ENCODE measurements at places on chromosomes 4 and X.

DNA sequence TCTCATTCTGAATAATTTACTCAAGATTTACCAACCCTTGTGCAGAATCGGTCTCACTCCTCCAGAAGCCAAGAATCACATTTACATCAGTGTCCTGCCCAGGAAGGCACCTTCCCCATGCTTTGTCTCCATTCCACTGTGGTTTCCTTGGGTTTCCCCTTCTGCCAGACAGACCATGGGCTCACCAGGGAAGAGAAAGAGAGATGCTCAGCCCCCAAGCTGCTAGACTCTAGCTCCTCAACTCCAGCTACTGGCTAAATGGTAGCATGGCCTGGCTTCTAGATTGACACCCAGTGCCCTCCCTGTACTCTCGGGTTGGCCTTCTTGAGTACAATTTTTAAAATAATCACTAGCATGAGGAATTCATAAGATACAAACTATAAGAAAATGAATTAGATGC, 12.9 kb downstream of the TLR10 start:
- no peak for DNase-seq

DNA sequence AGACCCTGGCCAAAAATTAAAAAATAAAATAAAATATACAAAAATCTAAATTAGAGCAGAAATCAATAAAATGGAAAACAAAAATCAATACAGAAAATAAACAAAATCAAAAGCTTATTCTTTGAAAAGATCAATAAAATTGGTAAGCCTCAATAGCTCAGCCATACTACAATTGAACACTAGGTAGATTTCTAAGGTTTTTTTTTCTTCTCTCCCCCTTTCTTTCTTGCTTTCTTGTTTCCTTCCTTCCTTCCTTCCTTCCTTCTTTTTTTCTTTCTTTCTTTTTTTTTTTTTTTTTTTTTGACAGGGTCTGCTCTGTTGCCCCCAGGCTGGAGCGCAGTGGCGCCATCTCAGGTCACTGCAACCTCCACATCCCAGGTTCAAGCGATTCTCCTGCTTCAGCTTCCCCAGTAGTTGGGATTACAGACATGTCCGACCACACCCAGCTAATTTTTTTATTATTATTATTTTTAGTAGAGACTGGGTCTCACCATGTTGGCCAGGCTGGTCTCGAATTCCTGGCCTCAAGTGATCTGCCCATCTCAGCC, 23.4 kb upstream of the PPP3CA start:
- no peak for DNase-seq

GRCh38 chrX:154738011-154738738, 12.7 kb downstream of the GAB3 start:
- DNase-seq, result no peak

- DNase-seq, result no peak
These were observed 8.9 kb upstream of the GJB1 start for GRCh38 chrX:71214152-71214551.

DNA sequence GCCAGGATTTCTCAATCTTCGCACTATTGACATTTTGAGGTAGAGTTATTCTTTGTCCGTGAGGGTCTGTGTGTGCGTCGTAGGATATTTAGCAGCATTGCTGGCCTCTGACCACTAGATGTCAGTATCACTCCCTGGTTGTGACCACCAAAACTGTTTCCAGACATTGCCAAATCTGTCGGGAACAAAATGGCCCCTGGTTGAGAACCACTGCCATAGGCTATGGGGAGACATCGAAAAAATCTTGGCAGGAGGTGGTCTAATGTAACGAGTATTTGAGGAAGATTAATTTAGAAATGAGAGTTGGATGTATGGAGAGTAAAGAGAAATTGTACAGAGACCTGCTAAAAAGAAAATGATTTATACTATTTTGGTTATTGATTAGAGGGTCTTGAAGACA, 108.4 kb downstream of the DOCK11 start:
- DNase-seq, result peak; percentile 8

GRCh38 chr4:163638909-163639308, 144.4 kb downstream of the TMA16 start:
- DNase-seq, result no peak

GRCh38 chr4:65623506-65623905, 46.8 kb downstream of the EPHA5 start:
- no peak for DNase-seq

GRCh38 chrX:68440940-68441339, 7.6 kb upstream of the OPHN1 start:
- DNase-seq, result no peak

- DNase-seq, result no peak
These were observed 4.0 kb downstream of the WFS1 start for GRCh38 chr4:6273661-6273990.

- no peak for DNase-seq
These were observed 29.0 kb downstream of the HAND2 start for GRCh38 chr4:173500841-173501591.

DNA sequence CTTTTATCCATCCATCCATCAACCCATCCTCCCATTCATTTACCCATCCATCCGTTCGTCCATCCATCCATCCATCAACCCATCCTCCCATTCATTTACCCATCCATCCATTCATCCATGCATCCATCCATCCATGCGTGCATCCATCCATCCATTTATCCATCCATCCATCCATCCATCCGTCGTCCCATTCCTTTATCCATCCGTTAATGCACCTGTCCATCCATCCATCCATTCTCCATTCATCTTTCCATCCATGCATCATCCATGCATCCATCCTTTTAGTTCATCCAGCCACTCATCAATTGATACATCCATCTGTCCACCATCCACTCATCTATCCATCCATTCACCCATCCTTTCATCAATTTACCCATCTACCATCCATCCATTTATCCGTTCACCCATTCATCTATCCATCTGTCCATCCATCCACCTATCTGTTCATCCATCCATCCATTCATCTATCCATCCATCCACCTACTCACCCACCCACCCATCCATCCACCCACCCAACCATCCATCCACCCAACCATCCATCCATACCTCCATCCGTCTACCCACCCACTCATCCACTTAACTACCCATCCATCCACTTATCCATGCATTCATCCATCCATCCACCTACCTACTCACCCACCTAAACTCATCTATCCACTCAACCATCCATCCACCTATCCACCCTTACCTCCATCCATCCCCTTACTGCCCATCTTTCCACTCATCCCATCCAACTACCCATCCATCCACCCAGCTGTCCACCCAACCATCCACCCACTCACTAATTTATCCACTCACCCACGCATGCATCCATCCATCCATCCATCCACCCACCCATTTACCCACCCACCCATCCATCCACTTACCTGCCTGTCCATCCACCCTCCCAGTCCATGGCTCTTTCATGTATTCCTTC, 9.6 kb downstream of the CD99 start:
- DNase-seq, result no peak

DNA sequence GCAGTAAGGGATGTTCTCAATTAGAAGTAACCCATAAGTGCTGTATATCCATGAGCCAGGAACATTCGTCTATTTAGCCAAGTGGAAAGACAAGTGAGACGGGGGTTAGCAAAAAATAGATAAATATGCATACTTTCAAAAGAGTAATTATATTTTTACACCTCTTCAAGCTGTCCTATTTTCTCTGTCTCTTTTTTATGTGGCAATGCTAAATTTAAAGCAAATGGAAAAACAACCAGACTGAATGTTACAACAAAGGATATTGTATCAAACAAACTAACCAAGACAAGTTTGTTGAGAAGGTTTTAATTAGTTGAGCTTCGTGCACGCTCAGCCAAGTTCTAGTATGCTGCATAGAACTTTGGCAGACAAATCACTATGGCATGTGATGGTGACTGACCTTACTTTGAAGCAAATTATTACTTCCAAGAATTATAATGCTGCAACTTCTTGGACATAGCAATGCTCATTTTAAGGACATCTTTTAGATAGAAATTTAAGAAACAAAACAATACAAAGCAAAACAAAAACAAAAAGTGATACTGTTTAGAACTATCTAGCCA, 61.4 kb upstream of the TMEM150C start:
- DNase-seq, result no peak

DNA sequence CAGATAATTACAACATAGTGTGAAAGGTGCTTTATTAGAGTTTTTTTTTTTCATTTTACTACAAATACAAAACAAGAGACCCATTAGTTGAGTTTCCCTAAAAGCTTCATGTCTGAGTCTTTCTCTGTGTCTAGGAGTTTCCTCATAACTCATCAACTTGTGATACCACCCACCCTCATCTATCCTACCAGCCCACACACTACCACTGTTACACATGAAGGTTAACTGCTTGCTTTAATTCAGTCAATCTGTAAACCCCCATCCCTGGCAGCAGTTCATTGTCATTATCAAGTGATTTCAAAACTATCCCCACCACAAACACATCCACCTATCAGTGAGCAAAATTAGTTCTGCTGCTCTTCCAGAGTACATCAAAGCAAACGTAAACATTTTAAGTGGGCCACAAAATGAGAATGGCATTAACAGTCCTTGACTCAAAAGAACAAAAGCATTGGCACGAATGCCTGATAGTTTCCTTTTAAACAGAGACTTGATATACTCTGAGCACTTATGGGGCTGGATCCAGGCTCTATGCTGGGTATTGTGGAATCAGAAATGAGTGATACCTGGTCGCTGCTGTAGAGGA, 331.6 kb upstream of the FAM241A start:
- no peak for DNase-seq

GRCh38 chr4:102518703-102519131, 17.6 kb downstream of the NFKB1 start:
- DNase-seq, result no peak

- no peak for DNase-seq
These were observed 64.3 kb upstream of the EMCN start for GRCh38 chr4:100582146-100582545.

DNA sequence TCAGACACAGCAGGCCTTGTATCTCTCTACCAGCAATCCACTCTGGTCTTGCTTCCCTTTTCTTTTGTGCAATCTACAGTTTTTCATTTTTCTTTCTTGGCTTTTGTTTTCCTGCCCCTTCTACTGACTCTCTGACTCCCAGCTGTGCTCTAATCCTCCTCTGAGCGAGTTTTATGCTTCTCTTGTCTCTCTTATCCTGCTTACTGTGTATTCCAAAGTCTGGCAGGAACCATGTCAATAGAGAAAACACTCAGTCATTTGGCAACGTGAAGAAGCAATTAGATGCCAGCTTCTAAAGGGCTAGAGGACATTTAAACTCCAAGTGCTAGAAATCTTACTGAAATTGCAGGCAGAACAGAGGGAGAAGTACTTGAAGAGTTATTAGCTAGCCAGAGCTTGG, 984.6 kb upstream of the TENM3 start:
- DNase-seq, result no peak

DNA sequence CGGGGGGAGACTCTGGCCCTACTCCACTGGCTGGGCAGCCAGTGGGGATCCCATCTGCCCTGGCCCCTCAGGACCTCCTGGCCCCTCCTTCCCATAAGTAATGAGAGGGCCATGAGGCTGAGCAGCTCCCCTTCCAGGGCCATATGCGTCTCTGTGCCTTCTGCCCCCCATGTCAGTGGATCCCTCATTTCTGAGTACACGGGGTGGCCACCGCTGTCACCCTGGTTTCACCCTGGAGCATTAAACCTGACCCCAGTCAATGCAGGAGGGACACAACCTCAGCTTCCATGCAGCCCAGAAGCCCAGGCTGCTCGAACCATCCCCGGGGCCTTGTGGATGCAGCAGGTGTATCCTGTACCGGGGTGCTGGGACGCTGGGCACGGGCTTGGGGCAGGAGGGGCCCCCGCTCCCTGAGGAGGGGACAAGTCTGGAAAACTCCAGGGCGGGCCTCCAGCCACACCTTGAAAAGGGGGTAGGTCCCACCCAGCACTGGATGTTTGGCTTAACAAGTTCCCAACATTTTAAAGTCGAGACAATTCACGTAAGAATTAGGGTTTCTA, 24.2 kb downstream of the ATP5ME start:
- no peak for DNase-seq

GRCh38 chr4:168631241-168632162, 134.7 kb downstream of the PALLD start:
- DNase-seq, result peak; percentile 17

DNA sequence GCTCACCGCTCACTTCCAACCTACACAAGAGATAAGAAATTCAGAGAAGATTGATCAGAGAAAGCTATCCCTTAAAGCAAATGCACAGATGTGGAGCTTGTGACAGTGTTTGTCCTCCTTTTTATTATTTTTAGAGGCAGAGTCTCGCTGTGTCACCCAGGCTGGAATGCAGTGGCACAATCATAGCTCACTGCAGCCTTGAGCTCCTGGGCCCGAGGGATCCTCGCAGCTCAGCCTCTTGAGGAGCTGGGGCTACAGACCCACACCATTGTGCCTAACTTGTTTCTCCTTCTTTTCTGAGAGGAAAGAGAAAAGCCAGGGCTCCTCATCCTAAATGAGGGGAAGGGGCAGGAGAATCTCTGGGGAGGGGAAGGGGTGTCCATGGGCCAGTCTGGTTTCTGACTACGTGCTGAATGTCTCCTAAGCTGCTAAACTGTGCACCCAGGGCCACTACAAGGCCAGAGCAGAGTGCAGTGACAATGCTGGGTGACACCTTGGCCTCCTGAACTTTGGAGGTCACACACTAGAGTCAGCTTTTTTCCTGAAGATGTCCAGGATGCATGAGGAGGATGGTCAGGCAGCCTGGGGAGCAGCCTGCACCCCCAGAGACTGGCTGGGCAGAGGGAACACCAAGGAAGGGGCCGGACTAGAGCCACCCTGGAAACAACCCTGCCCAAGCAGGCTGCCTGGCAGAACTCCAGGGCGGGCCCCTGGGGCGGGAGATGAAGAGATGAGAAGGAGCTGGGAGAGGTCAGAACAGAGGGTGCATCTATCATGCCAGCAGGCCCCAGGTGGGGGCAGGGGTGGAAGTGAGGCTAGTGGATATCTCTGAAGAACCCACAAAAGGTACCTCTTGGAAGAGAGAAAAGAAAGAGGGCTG, 55.5 kb upstream of the PROM1 start:
- no peak for DNase-seq

DNA sequence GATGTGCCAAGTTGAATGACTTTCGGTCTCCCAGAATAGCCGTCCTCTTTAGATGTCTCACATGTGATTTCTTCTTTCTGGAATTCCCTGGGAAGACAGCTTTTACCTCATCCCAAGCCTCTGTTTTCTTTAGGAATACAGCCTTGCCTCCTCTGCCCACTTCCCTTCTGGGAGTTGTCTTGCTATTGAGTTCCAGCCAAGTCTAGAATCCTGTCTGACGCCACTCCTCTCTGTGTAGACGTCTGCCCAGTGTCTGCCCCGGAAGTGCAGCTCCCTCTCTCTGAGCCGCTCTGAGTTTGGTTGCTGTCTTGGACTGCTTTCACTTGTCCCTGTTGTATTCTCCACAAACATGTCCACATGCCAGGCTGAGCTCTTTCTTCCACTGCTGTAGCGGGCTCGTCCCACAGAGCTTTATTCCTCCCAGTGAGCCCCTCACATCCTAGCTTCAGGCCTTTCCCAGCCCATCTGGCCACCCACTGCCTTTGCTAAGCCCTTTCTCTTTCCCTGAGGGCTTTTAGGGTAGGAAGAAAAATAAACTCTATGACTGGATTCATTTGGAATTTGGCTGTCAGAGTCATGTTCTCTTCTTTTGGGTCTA, 9.0 kb upstream of the IGFBP7 start:
- no peak for DNase-seq

DNA sequence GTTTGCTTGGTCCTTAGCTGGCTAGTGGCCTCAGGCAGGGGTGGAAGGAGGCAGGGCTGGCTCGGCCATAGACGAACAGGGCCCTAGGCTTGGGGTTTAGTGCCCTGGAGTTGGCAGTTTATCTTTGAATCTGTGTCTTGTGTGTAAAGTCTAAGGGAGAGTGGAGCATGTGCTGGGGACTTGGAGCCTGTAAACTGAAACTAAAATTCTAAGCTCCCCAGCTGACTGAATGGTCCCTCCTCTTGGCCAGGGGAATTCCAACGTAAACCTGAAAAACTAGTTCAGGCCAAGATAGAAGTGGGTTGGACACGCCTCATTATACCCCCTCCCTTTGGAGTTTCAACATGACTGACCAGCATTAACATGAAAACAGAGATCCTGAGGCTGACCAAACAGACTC, 46.1 kb upstream of the GPR78 start:
- no peak for DNase-seq
